ENCODE measurements at places on chromosomes 4 and X. TPM values are rescaled to one million over a fixed set of nuclear protein-coding genes. Genes with fewer than 3 reads are reported as not detected.

- no peak overlapping the region for H3K27ac ChIP-seq
- no peaks in the 10 kb centered on the region for H3K36me3 ChIP-seq
- H3K4me3 ChIP-seq = no peak overlapping the region
- no peaks in the 10 kb centered on the region for H3K4me1 ChIP-seq
- no peaks in the 10 kb centered on the region for H3K27me3 ChIP-seq
These were observed 158.1 kb upstream of the USP38 start for GRCh38 chr4:143026459-143027170.

DNA sequence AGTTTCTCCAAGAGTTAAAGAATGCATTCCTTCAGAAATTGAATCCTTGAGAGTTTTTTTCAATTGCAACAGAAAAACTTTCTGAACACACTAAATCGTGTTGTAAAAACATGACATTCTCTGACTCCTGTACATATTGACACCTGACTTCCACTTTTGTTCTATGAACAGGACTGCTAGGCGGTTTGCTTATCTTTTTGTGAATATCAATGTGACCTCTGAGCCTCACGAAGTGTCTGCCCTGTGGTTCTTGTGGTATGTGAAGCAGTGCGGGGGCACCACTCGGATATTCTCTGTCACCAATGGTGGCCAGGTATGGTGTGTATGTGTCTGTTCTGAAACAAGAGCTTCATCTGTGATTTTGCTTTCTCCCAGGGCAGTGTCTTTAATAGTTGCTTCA, 71.9 kb downstream of the MAOA start:
- H3K27me3 ChIP-seq = no peaks in the 10 kb centered on the region
- H3K36me3 ChIP-seq = no peaks in the 10 kb centered on the region
- H3K4me1 ChIP-seq = no peaks in the 10 kb centered on the region
- H3K27ac ChIP-seq = no peak overlapping the region
- H3K4me3 ChIP-seq = no peak overlapping the region

GRCh38 chrX:118347131-118347530, 1.2 kb downstream of the WDR44 start:
- peak overlapping the region; percentile 79 for H3K4me3 ChIP-seq
- H3K27ac ChIP-seq = no peak overlapping the region
- H3K4me1 ChIP-seq = no peaks in the 10 kb centered on the region
- no peak for DNase-seq
- no peaks in the 10 kb centered on the region for H3K36me3 ChIP-seq

PDCL2 gene
- total RNA-seq = not detected

DNA sequence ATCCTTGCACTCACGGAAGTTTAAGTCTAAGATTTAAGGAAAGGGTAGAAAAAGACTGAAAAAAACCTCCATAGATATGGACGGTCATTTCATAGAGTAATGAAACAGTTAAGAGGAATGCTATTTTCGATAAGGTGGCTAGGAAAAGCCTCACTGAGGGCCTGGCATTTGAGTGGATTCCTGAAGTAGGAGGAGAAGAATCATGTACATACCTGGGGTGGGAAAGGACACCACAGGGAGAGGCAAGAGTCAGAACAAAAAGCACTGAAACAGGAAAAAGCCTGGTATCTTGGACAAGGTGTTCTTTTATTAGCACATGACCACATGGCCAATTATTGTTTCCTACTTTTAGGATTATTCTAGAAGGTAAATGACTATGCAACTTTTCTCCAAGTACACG, 547.2 kb upstream of the DIPK2B start:
- H3K36me3 ChIP-seq = no peaks in the 10 kb centered on the region
- peaks cover 1% of the 10 kb centered on the region for H3K27me3 ChIP-seq

DNA sequence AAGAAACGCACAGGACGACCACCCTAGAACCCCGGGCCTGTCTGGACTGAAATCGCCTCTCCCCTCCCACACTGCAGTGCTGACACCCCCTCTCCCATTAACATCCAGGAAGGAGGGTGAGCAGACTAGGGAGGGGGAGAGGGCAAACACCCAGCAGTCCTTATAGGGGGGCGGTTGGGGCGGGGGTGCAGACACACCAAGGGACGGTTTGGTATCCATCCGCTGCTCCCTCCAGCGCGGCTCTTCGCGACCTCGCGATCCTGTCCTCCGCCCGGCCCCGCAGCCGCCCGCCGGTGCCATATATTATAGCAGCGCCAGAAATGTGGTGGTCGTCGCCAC, 411 bp upstream of the GPRASP1 start:
- H3K4me3 ChIP-seq = peak overlapping the region; percentile 69
- H3K27me3 ChIP-seq = no peaks in the 10 kb centered on the region
- no peak overlapping the region for H3K27ac ChIP-seq
- H3K36me3 ChIP-seq = no peaks in the 10 kb centered on the region

RNF212 gene
- total RNA-seq = 1.3 TPM

GRCh38 chr4:183097231-183098018, 1.6 kb upstream of the WWC2 start:
- H3K4me3 ChIP-seq = peak overlapping the region; percentile 79
- no peak for DNase-seq
- H3K27ac ChIP-seq = peak overlapping the region; percentile 95
- no peaks in the 10 kb centered on the region for H3K4me1 ChIP-seq

DNA sequence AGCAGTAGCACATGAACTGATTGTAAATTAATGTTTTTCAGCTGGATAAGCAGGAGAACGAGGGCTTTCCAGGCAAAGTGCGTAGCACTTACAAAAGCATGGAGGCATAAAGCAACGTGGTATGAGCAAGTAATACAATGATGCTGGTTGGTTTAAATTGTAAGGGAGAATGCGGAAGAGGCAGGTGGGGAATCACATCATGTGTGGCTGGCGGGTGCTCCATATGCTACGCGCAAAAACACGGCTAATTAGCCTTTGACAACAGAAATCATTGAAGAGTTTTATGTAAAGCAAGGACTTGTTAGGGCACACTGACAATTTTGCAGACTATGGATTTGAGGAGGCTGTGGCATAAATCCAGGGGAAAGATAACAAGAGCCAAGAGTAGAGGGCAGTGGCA, 14.6 kb downstream of the SYTL4 start:
- no peaks in the 10 kb centered on the region for H3K36me3 ChIP-seq
- no peaks in the 10 kb centered on the region for H3K27me3 ChIP-seq
- no peak overlapping the region for H3K4me3 ChIP-seq
- no peak for DNase-seq

ERCC6L gene
- 0.13 TPM for total RNA-seq

DNA sequence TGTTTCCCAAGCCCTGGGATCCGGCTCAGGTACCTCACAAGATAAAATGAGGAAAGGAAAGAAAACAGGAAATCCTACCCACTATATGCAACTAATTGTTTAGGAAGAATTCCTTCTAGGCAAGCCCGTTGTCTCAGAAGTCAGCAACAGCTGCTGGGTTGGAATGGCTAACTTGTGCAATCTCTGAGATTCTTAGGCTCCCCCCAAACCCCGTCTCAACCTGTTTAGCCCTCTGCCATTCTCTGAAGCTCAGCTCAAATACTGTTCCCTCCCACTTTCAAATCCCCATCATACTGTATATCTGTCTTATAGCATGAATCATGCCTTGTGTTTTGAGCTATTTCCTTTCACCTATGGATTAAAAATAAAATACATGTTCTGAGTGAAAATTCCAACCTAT, 28.9 kb downstream of the STARD8 start:
- H3K4me1 ChIP-seq = no peaks in the 10 kb centered on the region
- no peak overlapping the region for H3K27ac ChIP-seq
- no peak overlapping the region for H3K4me3 ChIP-seq
- no peak for DNase-seq
- no peaks in the 10 kb centered on the region for H3K27me3 ChIP-seq

DNA sequence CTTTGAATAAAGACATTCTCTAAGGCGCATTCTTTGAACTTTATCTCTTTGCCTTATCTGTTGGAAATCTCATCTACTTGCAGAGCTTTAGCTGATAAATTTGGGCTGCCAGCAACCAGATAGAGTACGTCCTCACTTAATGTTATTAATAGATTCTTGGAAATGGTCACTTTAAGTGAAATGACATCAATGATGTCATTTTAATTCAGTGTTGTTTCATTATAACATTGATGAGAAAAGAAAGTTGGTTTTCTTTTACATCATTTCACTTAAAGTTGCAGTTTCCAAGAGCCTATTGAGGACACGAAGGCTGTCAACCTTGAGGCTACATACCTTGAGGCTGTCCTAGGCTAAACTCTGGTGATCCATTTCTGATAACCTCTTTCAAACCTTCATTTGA, 9.3 kb downstream of the TMEM165 start:
- no peak overlapping the region for H3K4me3 ChIP-seq
- peaks cover 3% of the 10 kb centered on the region for H3K4me1 ChIP-seq
- H3K27me3 ChIP-seq = no peaks in the 10 kb centered on the region
- peaks cover 2% of the 10 kb centered on the region for H3K36me3 ChIP-seq
- no peak overlapping the region for H3K27ac ChIP-seq
- DNase-seq = no peak

- no peak overlapping the region for H3K27ac ChIP-seq
- no peaks in the 10 kb centered on the region for H3K36me3 ChIP-seq
- no peaks in the 10 kb centered on the region for H3K27me3 ChIP-seq
- no peak overlapping the region for H3K4me3 ChIP-seq
These were observed 140.3 kb upstream of the SMAD1 start for GRCh38 chr4:145341381-145341780.

- no peak overlapping the region for H3K4me3 ChIP-seq
- H3K27me3 ChIP-seq = no peaks in the 10 kb centered on the region
- no peaks in the 10 kb centered on the region for H3K36me3 ChIP-seq
- no peak overlapping the region for H3K27ac ChIP-seq
- DNase-seq = no peak
- no peaks in the 10 kb centered on the region for H3K4me1 ChIP-seq
These were observed 29.9 kb upstream of the CXXC4 start for GRCh38 chr4:104524591-104524990.

GRCh38 chr4:147012059-147012707, 66.5 kb upstream of the TTC29 start:
- DNase-seq = no peak
- no peaks in the 10 kb centered on the region for H3K27me3 ChIP-seq
- no peaks in the 10 kb centered on the region for H3K4me1 ChIP-seq
- no peak overlapping the region for H3K27ac ChIP-seq

DNA sequence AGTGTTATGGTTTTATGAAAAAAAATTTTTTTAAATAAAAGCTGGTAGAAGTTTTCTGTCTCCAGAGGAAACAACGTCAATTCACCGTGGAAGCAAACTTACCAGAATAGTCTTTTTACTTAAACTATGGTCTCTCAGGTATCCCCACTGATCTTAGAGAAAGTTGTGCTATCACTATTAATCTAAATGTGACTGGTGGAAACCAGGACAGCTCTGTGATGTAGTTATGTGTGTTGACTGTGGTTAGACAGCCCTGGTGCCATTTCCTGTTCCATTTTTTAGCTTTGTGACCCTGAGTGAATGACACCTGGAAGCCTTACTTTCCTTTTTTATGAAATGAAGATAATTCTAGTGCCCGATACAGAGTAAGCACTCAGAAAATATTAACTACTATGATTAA, 111.8 kb upstream of the HUWE1 start:
- no peak for DNase-seq
- H3K27ac ChIP-seq = no peak overlapping the region
- H3K4me1 ChIP-seq = no peaks in the 10 kb centered on the region
- no peaks in the 10 kb centered on the region for H3K27me3 ChIP-seq
- no peak overlapping the region for H3K4me3 ChIP-seq
- H3K36me3 ChIP-seq = no peaks in the 10 kb centered on the region

SLC34A2 gene
- not detected for total RNA-seq

- H3K4me1 ChIP-seq = peaks cover 5% of the 10 kb centered on the region
- no peaks in the 10 kb centered on the region for H3K36me3 ChIP-seq
- DNase-seq = peak; percentile 70
- H3K27me3 ChIP-seq = no peaks in the 10 kb centered on the region
These were observed 76.1 kb downstream of the HMGB2 start for GRCh38 chr4:173257732-173258717.

F11 gene
- 0.48 TPM for total RNA-seq

RS1 gene
- total RNA-seq = not detected

DNA sequence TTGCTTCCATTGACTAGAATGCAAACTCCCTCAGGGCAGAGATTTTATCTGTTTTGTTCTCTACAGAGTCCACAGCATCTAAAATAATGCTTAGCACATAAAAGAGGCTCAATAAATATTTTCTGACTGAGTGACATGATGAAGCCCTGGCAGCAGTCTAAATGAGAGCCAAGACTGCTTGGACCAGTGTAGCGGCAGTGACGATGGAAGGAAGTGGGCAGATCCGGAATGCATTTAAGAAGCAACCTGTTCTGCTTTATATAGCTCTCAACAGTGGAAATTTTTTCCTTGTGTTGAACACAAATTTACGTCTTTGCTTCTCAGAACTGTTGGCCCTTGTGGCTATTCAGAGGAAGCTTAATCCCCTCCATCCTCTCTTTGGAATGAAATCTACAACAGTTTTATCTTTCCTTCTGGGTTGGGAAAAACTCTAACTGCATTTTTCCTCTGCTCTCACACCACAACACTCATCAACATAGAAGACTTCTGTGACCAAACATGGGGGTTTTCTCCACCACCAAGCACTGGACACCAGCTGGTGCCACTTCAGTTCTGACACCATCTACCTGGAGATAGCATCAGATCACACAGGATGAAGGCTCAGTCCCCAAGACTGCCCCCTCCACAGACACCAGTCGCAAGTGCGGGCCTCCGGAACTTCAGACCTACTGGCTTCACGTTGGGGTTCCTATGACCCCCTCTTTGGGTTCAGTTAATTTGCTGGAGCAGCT, 7.0 kb upstream of the BEND4 start:
- no peak overlapping the region for H3K4me3 ChIP-seq
- no peaks in the 10 kb centered on the region for H3K4me1 ChIP-seq
- DNase-seq = no peak
- no peaks in the 10 kb centered on the region for H3K36me3 ChIP-seq

GRCh38 chrX:16882169-16882568, 12.0 kb upstream of the RBBP7 start:
- no peaks in the 10 kb centered on the region for H3K36me3 ChIP-seq
- H3K4me1 ChIP-seq = peaks cover 2% of the 10 kb centered on the region
- H3K4me3 ChIP-seq = no peak overlapping the region
- no peak for DNase-seq

DNA sequence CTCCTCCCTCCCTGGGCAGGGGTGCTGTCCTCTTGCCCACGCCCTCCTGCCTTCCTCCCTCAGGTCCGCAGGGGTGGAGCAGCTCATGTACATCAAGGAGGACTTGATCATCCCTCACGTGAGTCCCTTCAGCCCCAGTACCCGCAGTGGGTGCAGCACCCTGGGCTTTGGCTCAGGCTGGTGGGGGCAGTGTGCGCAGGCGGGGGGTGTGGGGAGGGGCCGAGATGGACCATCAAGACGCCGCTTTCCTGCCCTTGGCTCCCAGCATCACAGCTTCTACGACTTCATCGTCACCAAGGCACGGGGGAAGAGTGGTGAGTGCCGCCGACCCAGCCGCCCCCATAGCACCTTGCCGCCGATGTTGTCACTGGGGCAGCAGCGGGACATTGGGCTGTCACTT, 5.7 kb downstream of the FAM50A start:
- H3K27me3 ChIP-seq = no peaks in the 10 kb centered on the region
- no peaks in the 10 kb centered on the region for H3K4me1 ChIP-seq
- no peak overlapping the region for H3K4me3 ChIP-seq
- DNase-seq = no peak

- H3K27ac ChIP-seq = no peak overlapping the region
- no peaks in the 10 kb centered on the region for H3K36me3 ChIP-seq
- H3K4me3 ChIP-seq = no peak overlapping the region
- H3K4me1 ChIP-seq = no peaks in the 10 kb centered on the region
- H3K27me3 ChIP-seq = no peaks in the 10 kb centered on the region
These were observed 37.8 kb upstream of the SLC9A7 start for GRCh38 chrX:46796574-46797191.

CUL4B gene
- 48.2 TPM for total RNA-seq

GRCh38 chrX:14095702-14096101, 66.0 kb upstream of the GEMIN8 start:
- no peak overlapping the region for H3K27ac ChIP-seq
- H3K36me3 ChIP-seq = no peaks in the 10 kb centered on the region
- no peak overlapping the region for H3K4me3 ChIP-seq
- no peak for DNase-seq
- no peaks in the 10 kb centered on the region for H3K4me1 ChIP-seq
- H3K27me3 ChIP-seq = no peaks in the 10 kb centered on the region
